ENCODE measurements at places on chromosomes 4 and X.

DNA sequence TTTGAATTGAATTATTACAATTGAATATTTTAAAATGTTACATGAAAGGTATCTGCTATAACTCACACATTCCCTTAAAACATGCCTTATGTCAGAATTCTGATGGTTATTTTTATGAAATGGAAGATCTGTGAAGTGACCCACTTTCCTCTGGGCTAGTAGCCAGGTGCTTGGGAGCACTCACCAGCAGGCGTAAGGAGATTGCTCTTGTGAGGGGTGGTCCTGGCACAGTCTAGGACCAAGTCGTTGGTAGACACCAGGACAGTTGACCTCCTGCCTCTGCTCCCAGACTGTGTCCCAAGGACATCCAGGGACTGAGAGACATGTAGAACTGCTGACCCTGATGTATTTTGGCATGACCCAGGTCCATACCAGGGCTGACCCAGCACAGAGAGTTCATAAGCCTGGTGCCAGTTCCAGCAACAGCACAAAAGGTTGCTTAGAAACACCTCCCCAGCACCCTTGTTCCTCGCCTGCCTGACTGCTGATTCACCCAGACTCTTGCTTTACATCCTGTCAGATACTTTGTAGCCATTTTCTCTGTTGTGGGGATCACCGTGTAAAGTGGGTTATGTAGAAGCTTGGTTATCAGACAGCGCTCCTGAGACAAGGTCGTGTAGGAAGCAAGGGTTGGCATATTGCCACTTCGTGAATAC is 48.5 kb downstream of the NELFA start:
- DNase-seq: no peak

- no peak for DNase-seq
Observed at GRCh38 chr4:100311181-100311580, 120.9 kb upstream of the DDIT4L start.

DNA sequence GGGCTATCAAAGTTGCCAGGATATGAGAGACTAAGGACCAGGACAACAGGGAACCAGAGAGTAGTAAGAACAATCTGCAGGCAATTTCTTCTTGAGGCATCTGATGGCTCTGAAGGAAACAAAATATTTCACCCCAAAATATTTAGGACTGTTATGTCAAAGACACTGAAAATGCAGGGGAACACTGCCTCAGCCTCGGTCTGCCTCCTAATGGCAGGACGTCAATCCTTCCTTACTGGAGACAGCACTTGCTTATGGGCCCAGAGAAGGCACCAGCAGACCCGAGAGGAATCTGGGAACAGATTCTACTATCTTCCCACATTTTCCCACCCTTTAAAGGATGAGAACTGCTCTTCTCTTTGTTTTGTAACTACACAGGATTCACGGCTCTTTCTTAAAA is 23.3 kb downstream of the RNF150 start:
- DNase-seq: no peak

DNA sequence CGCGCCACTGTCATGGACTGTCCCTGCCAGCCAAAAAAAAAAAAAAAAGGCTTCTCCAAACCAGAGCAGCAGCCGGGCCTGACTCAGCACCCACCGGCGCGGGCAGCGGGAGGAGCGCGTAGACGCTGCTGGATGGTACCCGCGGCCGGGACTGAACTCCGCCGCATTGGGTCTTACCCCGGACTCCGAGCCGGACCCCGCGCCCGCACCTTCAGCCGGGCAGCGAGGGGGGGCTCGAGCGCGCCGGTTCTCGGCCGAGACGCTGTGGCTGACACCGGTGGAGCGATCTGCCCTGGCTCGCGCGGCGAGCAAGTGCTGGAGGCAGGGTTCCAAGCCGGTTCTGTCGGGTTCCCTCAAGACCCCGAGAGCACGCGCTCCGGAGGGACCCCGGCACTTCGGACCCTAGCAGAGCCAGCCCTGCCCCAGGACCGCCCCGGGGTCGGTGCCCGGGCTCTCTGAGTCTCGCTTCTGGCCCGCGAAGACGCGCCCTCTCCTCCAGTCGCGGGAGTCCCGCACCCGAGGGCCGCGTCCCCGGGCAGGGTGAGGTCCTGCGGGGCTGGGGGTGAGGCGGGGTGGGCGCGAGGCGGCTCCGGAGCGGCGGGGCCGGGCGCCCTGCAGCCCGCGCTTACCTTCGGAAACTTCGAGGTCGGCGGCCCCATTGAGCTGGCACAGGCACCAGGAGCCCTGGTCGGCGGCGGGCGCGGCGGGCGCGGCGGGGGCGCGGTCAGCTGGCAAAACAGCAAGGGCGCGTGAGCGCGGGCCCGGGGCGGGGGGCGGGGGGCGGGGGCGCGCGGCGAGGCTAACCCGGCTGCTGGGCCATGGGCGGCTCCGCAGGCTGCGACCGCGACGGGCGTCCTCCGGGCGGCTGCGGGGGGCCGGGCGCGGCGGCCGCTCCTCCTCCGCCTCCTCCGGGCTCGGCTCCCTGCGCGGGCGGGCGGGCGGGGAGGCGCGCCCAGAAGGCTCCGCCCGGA is 11.8 kb upstream of the MAN2B2 start:
- no peak for DNase-seq

GRCh38 chr4:138405466-138405891 is 163.3 kb upstream of the SLC7A11 start:
- no peak for DNase-seq

- DNase-seq: no peak
Observed at GRCh38 chrX:16239211-16239610, 71.9 kb downstream of the MAGEB17 start.

DNA sequence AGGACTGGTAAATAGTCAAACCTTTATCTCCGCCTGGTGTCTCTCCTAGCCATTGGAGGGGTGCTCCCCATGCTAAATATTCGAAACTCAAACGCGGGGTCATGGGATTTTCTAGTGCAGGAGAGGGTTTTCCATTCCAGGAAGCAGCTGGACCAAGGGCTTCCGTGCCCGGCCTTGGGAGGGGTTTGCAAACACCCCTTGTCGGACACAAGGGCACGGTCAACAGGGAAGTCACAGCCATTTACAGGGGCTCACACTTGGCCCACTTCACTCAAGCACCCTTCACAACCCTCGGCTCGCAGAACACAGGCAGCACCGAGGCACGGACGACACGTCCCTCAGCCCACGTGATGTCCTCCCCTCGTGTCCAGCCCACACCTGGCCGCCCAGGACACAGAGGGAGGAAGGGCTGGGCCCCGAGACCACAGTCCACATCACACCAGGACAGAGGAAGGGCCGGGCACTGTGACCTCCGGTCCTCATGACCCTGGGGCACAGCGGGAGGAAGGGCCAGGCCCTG is 10.3 kb upstream of the PLCXD1 start:
- no peak for DNase-seq

DNA sequence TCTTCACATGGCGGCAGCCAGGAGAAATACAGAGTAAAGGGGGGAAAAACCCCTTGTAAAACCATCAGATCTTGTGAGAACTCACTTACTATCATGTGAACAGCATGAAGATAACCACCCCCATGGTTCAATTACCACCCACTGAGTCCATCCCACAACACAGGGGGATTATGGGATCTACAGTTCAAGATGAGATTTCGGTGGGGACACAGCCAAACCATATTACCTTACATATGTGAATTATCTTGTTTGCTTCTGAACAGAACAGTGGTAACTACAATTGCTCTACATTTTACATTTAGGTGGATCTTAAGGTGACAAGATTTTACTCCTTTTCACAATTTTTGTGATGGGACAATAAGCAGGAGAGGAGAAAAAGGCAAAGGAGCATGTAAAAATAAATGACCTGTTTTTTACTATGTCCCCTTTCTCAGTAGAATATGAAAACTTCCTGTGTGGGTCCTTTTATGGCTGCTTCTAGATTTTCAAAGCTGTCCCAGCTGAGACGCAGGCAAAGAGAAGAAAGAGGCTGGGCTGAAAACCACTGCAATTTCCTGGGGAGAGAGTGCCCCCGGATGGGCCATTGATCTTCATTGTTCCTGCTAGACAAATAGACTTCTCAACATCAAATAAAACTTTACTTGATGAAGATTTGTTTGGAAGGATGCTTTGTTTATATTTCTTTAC is 45.9 kb upstream of the PGM2 start:
- DNase-seq: peak; percentile 28

- no peak for DNase-seq
Observed at GRCh38 chr4:116118221-116118620, 967.2 kb downstream of the TRAM1L1 start.

GRCh38 chrX:152658302-152658701 is 20.6 kb downstream of the GABRQ start:
- DNase-seq: no peak

DNA sequence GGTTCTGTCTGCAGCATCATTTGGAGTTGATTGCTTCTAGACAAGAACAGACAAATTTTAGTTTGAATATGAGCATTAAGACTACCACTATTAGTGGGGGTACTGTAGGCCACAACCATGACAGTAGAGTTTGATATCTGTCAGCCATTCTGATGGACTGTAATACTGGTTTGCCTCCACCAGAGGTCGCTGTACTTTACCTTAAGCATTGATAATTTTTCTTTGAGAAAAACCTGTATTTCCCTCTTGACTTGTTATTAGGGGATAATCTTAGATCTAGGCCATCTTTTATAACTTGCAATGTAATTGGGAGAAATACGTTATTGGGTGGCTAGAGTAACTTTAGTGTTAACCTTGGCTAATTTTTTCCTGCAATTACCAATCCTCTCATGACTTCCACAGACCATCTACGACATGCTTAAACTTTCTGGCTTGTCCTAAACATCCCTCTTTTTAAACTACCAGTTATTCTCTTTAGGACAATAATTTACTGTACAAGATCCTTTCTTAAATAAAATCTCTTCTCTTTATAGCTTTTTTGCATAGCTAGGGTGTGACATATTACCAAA is 562.4 kb downstream of the MAGEB5 start:
- no peak for DNase-seq

GRCh38 chrX:113048896-113049295 is 208.3 kb upstream of the AMOT start:
- DNase-seq: no peak

GRCh38 chr4:171667906-171668305 is 145.3 kb upstream of the GALNTL6 start:
- no peak for DNase-seq

GRCh38 chrX:118115953-118116712 is 477 bp downstream of the KLHL13 start:
- DNase-seq: no peak

DNA sequence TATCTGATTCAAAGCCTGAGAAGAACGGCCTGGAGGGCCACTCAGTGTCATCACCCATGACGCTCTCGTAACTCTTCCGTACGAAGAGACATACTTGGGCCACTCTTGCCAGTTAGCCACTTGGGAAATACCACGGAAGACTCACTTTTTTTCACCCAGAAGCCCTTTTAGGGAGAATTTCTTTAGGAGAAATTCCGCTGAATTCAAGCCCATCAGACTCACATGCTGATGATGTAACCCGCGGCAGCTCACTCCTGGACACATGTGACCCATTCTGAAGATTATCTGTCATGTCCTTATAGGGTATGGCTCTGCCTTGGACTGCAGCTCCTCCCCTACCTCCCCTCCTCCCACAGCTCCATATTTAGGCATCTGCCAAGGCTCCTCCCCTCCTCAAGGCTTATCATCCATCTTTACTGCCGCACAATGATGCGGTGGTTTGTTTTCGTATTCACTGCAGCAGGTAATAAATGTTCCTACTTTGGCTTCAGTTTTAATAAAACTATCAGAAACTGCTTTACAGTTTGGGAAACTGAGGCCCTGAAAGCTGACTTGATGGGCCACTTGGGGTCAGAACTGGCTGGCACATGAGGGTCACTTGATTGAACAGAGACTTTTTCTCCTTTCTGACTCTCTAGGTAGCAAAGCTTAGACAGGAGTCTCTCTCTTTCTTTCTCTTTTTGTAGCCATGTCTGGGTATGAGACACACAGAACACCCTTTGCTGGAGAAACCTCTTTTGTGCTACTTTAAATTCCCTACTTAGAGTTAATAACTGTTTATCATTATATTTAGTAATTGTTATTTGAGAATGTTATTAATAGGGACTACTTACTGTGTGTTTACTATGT is 42.1 kb downstream of the RHOH start:
- peak; percentile 78 for DNase-seq

DNA sequence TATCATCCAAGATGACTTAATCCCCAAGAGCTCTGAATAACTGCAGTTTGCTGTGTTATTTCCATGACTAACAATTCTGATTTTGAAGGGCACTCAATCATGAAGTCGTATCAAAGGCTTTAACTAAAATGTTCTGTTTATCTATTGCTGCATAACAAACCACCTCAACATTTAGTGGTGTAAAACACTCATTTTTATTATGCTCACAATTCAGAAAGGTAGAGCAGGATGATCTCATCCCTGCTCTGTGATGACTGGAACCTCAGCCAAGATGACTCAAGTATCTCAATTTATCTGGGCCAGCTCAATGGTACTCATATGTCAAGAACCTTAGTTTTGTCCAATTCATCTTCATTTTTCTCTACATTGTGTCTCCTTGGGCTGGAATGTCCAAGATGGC is 451.1 kb downstream of the PPARGC1A start:
- DNase-seq: no peak

DNA sequence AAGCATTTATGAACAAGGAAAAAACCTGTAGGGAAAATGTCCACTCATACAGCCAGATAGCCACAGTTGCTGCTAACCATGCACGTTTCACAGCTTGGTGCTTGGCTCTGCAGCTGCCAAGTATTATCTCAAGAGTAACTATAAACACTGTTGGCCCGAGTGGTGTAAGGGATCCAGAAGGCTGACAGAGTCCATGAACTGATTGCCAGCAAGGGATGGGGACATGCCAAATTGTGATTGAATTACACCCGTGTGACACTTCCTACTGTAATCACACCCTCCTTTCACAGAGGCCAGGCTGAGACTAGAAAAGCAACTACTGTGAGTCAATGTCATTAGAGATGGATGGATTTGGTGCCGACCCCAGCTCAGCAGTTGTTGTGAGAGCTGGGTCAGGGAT is 223.9 kb upstream of the ANKRD50 start:
- DNase-seq: no peak

DNA sequence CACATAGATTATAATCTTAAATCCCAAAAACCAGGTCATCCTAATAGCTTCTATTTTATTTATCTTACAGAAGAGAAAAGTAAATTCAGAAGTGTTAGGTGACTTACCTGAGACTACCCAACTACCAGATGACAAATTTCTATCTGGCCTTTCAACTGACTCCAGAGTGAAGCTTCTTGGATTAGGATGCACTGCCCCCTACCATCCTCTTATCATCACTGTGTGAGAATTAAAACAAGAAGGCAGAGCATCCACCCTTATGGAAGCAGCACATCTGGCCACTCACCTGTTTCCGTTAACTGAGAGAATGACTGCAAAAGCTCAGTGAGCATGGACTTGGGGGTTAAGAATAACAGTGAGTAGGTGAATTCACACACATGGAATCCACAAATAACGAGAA is 502.6 kb upstream of the TECRL start:
- no peak for DNase-seq
